ENCODE measurements at places on chromosomes 2 and 18. TPM values are rescaled to one million over a fixed set of nuclear protein-coding genes. Genes with fewer than 3 reads are reported as not detected.

STK17B gene
- total RNA-seq, result 380 TPM

SKOR2 gene
- not detected for total RNA-seq

GRCh38 chr2:160144280-160144990 is 55.6 kb downstream of the ITGB6 start:
- no peak for DNase-seq

GRCh38 chr18:54900290-54900689 is 59.0 kb downstream of the CCDC68 start:
- no peak for DNase-seq

DNA sequence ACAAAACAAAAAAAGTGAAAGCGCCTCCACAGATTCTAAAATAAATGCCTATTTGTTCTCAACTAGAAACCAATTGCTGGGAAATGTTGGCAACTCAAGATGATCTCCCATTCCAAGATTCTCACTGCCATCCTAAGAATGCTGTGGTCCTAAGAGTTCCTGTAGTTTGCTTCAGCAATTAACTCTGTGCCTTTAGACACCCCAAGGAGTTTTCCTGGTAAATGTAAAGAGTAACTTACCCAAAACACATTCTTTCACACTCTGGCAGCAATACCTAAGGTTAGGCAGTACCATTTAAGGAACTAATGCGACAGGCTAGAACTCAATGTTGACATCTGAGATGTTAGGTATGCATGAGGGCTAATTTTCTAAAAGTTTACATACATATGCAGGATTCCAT is 58.8 kb upstream of the TANK start:
- DNase-seq, result no peak
